ENCODE measurements at places on chromosomes 1 and 21. TPM values are rescaled to one million over a fixed set of nuclear protein-coding genes. Genes with fewer than 3 reads are reported as not detected.
A peak's percentile ranks its signal among the peaks of the same experiment; 100 is the strongest.

GRCh38 chr1:165351863-165352441 lies 4.6 kb downstream of the LMX1A start:
- DNase-seq: no peak

DNA sequence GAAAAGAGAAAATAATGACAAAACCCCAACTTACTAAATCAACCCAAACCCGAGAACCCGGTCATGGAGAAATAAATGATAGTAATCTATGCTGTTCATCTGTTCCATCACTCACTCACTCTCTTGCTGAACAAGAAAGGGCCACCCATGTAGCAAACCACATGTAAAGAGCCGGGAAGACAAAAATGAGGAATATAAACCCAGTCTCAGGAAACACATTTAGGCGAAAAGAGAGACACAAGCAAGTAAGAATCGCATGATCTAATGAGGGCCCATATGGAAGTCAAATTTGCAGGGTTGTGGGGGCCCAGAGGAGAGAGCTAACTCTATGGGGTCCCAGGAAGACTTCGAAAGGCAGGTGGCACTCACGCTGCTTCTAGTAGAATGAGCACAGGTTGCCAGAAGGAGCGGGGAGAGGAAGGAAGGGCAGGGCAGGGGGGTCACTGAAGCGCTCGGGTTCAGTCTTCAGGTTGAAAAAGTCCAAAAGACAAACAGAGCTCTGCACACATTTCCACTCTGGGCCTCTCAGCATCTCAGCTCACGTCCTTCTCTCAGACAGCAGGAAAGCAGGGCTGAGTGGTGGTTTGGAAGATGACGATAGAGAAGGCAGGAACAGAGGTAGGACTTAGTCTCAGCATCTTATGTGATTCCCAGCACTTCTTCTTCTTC lies 142.9 kb upstream of the KRTAP19-8 start:
- no peak for DNase-seq

DNA sequence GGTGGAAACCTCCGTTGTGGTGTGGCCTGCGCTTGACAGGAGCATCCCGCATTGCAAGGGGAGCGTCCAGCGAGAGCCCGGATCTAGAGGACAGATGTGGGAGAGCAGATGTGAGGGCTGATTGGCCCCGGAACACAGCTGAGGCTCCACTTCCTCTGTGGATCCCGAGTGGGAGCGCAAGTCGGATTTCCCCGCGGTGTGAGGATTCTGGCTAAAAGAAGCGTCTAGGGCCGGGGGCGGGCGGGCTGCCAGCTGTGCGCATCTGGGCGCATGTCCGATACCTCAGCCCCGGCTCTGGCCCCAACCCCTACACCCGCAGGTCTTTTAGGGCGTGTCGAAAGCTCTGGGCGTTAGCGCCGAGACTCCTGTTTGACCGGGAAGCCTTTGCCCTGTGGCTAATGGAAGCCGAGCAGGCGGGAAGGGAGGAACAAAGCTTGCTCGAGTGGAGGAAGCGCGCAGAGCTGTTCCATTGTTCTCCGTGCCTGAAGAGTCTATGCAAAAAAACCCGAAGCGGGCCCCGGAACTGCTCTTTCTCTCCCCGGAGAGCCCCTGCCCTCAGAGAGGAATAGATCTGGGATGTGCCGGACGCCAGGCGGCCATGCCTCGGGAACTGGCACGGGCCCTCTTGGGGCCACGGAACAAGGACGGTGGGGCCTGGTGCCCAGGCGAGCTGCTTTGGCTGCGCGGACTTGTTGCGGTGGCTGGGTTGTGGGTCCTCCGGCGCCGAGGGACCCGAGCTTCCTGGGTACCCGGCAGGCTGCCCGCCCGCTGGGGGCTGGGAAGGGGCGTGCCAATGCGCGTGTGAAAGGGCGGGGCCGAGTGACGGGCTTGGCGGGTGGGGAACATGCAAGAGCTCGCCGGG lies 111.1 kb downstream of the NAV1 start:
- DNase-seq: peak; percentile 38

DNA sequence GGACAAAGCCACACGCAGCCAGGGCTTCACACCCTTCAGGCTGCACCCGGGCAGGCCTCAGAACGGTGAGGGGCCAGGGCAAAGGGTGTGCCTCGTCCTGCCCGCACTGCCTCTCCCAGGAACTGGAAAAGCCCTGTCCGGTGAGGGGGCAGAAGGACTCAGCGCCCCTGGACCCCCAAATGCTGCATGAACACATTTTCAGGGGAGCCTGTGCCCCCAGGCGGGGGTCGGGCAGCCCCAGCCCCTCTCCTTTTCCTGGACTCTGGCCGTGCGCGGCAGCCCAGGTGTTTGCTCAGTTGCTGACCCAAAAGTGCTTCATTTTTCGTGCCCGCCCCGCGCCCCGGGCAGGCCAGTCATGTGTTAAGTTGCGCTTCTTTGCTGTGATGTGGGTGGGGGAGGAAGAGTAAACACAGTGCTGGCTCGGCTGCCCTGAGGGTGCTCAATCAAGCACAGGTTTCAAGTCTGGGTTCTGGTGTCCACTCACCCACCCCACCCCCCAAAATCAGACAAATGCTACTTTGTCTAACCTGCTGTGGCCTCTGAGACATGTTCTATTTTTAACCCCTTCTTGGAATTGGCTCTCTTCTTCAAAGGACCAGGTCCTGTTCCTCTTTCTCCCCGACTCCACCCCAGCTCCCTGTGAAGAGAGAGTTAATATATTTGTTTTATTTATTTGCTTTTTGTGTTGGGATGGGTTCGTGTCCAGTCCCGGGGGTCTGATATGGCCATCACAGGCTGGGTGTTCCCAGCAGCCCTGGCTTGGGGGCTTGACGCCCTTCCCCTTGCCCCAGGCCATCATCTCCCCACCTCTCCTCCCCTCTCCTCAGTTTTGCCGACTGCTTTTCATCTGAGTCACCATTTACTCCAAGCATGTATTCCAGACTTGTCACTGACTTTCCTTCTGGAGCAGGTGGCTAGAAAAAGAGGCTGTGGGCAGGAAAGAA lies 8.1 kb downstream of the PSRC1 start:
- DNase-seq: peak; percentile 60

Gene LAPTM5
- 46.2 TPM for polyA plus RNA-seq

Measured in liver (tissue), 10 donors.